ENCODE measurements at places on chromosomes 5 and 9.

DNA sequence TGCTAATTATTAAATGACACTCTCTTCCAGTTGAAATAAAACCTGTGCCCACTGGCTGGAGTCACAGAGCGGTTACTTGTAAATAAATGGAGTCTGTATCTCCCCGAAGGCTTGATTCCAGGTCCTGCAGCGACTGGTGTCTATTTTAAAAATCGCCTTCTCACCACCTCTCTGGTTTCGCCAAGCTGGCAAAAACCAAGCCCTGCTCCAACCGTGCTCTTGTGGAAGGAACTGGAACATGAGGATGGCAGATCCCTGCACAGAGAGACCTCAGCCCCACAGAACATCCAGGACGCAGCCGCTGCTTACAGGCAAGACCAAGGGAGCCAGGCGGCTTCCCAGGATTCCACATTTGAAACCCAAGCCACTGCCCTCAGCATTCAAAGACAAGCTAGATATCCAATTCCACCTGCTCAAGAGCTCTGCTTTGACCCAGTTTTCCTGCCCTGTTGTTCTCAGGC, 15.0 kb downstream of the SEMA4D start:
- DNase-seq: no peak

GRCh38 chr9:92564504-92564903, 28.7 kb upstream of the ECM2 start:
- DNase-seq: no peak

GRCh38 chr5:14954616-14955343, 83.2 kb upstream of the ANKH start:
- no peak for DNase-seq

GRCh38 chr5:104352954-104353353, 790.4 kb upstream of the NUDT12 start:
- no peak for DNase-seq

GRCh38 chr9:134605351-134605965, 36.1 kb upstream of the COL5A1 start:
- no peak for DNase-seq

GRCh38 chr9:4756420-4756819, 15.4 kb upstream of the AK3 start:
- no peak for DNase-seq

- DNase-seq: peak; percentile 40
Observed at GRCh38 chr9:98192503-98193335, at the start of gene CORO2A. Gene CORO2A, minus strand, starts transcription at chr9:98192637. Its CDS starts 34,977 bp downstream, at chr9:98157660.

- no peak for DNase-seq
Observed at GRCh38 chr5:43570450-43571158, 13.7 kb upstream of the PAIP1 start.

DNA sequence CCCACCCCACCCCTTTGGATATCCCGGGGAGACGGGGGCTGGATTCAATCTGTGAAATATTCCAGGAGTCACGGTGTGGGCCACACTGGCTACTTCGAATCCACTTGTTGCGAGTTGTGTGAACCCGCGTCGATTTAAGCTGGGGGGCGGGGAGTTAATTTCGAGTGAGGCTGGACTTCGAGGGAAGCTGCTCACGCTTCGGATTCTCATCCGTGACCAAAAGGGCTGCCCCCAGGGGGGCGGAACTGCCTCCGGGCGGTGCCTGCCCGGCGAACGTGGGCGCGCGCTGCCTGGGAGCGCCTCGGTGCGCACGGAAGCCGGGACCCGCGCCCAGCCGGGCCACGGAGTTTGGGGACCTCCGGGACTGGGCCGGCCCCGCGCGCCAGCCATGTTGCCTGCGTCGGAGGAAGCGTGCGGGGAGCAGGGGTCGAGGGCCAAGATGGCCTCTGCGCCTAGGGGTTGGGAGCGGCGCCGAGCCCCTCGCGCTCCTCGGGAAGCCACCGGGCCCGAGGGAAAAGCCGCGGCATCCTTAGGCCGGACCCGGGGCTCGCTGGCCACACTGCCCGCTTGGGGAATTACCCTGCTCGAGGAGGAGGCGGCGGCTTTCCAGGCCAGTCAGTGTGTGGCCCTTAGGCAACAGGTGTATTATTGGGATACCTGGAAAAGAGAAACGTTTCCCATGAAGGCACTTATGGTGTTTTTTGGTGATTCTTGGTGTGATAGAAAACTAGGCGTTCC, 975 bp downstream of the OCLN start:
- DNase-seq: no peak

- no peak for DNase-seq
Observed at GRCh38 chr5:174047472-174048099, 2.1 kb downstream of the NSG2 start.

GRCh38 chr9:76772686-76773445, 8.6 kb downstream of the PCA3 start:
- DNase-seq: no peak

GRCh38 chr5:173781816-173782670, 106.1 kb upstream of the CPEB4 start:
- DNase-seq: peak; percentile 35

- DNase-seq: no peak
Observed at GRCh38 chr5:154830219-154830595, 20.2 kb downstream of the FAXDC2 start.

DNA sequence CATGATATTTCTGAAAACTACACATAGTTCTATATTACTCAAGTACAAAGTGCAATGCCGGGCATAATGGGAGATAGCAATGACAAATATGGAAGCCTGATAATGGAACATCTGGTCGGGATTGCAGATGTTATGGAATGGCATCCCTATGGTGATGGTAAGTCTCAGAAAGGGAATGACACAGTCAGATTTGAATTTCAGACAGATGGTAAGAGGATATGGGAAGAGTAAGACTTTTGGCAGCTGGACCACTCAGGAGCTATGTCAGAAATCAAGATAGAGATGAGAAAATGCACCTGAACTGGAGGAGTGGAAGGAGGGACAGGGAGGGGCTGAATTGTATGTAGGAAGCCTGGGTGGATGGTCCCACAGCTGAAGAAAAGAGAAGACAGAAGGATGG, 200.0 kb downstream of the DTWD2 start:
- no peak for DNase-seq

DNA sequence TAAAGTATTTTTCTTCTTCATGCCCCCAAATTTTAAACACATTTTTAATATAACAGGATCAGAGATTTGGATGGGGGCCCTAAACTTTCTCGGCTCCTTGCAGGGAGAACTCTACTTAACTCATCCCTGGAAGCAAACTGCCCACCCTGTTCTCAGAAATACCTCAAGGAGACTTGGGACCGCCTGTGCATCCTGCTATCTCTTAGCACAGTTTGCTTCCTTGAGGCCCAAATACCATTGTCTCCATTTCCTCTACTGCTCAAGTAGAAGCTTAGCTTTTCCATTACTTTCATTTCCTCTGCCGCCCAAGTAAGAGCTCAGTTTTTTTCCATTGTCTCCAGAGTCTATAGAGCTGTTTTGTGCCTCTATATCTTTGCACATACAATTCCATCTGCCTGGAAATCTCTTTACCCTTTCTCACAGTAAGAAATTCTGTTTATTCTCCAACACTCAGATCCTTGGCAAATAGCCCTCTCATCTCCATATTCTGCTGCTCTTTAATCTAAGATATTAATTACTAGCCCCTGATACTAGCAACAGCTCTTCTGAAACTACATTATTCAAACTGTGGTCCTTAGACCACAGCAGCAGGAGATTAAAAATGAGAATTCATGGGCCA, 137.8 kb downstream of the CEMIP2 start:
- DNase-seq: no peak

DNA sequence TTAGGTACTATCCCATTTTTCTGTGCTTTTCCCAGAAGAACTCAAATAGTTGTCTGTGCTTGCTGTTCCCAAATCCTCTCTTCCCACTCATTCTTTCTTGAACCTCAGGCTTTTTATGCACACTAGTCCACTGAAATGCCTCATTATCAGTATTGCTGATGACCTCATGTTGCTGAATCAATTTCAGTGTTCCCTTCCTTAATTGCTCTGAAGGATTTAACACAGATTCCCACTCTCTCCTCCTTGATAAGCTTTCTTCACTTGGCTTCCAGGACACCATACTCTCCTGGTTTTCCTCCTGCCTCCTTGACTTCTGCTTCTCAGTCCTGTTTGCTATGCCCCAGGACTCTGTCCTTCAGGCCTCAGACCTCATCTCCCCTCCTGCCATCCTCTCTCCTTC, 298.5 kb downstream of the ARHGAP26 start:
- DNase-seq: no peak

DNA sequence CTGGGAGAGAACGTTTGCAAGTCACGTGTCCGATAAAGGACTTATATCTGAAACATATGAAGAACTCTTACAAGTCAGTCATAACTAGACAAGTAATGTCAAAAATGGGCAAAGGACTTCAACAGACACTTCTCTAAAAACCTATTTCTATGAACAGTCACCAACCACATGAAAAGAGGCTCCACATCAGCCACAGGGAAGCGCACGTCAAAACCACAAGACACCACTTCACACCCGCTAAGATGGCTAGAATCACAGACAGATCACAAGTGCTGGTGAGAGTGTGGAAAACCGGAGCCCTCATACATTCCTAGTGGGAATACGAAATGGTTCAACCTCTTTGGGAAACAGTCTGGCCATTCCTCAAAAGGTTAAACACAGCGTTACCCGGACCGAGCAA, 11.5 kb upstream of the CARD9 start:
- no peak for DNase-seq

GRCh38 chr5:177447611-177448243, 1.1 kb downstream of the PRR7 start:
- DNase-seq: no peak

GRCh38 chr9:138007918-138008841, 130.6 kb downstream of the CACNA1B start:
- no peak for DNase-seq

GRCh38 chr9:95175523-95175922, 142.0 kb downstream of the FANCC start:
- no peak for DNase-seq

- no peak for DNase-seq
Observed at GRCh38 chr5:139426203-139426885, 13.0 kb downstream of the DNAJC18 start.

DNA sequence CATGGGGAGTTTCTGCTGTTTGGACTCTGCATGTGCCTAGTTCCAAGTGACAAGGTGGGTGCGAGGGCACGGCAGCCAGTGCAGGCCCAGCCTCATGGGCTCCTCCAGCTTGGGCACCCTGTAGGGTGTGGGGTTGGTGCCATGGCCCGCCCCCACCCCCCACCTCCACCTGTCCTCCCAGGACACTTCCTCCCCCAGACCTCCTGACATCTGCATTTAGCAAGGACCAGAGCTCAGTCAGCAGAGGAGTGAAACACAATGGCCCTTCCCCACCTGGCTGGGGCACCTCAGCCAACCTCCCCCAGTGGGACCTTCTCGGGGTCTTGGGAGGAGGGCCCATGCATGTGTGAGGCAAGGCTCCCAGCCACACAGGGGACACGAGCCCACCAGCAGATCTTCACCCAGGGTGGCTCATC, 1.9 kb upstream of the NKD2 start:
- DNase-seq: no peak

GRCh38 chr5:73499756-73500155, 1.5 kb downstream of the BTF3 start:
- no peak for DNase-seq

GRCh38 chr5:69449511-69449910, 34.6 kb downstream of the MARVELD2 start:
- DNase-seq: no peak

DNA sequence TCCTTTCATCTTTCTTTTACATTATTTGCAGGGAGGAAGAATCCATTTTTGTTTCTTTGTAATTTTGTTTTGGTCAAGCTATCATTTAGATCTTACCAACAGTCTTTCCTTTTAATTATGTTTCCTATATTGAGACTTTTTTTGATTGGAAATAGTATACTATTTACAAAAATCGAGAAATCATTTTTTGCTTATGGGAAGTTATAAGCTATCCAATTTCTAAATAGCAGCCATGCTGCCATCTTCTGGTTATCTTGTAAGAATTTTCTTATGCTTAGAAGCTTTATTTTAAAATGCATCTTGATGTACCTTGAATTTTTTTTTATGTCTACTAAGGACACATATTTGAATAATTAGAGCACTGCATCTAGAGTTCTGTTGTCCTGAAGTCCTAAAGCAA, 821.2 kb downstream of the PTPRD start:
- DNase-seq: no peak

GRCh38 chr5:39765366-39765765, 340.6 kb upstream of the DAB2 start:
- no peak for DNase-seq

- DNase-seq: no peak
Observed at GRCh38 chr5:33997331-33997983, 10.4 kb downstream of the AMACR start.

DNA sequence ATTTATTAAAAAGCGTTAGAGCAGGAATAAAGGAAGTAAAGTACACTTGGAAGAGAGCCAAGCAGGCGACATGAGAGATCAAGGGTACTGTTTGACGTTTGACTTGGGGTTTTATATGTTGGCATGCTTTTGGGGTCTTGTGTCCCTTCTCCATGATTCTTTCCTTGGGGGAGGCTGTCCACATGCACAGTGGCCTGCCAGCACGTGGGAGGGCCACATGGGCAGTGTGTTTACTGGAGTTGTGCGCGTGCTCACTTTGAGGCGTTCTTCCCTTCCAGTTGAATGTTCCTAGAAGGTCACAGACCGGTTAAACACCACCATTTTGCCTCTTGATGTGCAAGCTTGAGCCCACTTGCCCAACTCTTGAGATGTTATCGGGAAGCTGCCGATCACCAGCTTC, 49.5 kb upstream of the ICE1 start:
- no peak for DNase-seq

- no peak for DNase-seq
Observed at GRCh38 chr5:87081511-87082372, 185.9 kb upstream of the RASA1 start.

DNA sequence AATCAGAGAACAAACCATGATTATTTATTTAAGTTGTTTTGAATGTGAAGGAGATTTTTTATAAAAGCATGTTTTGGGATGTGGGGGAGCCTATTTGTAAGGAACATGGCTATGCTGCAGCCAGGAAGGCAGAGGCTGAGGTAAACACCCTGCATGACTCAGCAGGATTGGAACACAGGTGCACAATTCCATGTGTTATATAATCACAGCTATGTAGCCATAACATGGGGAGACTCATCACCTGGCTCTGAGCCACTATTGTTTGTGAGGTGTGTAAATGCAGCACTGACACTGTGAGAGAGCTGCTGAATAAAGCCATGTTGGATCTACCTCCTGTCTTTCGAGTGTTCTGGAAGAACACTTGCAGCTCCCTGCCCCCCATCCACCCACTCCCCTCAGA, 1009.8 kb downstream of the DNAH5 start:
- DNase-seq: no peak

DNA sequence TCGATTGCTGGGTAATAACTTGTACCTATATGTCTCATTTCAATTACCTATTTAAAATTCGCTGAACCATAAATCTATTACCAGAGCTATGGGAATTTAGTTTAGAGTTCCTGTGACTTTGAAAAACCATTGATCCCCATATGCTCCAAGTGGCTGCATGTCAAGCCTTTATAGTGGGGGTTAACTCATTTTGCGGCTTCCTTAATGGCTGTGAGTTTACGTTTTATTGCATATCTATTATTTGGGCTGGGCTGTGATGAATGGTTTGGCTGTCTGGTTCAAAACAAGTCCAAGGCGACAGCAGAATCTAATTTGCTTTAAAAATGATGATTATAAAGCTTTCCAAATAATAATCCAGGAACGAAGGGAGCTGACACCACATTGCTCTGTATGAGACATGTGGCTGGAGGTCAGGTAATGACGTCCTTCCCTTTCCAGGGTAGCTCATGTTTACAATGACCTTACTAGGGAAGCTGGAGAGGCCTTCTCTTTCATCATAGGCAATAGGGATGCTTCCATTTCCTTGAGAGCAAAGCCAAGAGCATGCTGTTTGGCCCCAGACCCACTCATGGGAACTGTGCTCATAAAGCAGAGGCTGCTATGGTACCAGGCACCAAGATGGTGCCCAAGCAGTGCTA, 258.3 kb downstream of the HSPA4 start:
- no peak for DNase-seq

- DNase-seq: no peak
Observed at GRCh38 chr5:153670101-153670500, 179.6 kb downstream of the GRIA1 start.

Data from stimulated activated CD8-positive, alpha-beta memory T cell treated with anti-CD3 and anti-CD28 coated beads, Interleukin-2, amount 100 ng/mL, for 1 hour (primary cell).